ENCODE measurements at places on chromosomes 13 and 19.

GRCh38 chr13:54226876-54227275 is 1198.3 kb downstream of the OLFM4 start:
- no peak for DNase-seq

GRCh38 chr13:41457589-41458186 is 338 bp downstream of the RGCC start:
- DNase-seq = no peak

DNA sequence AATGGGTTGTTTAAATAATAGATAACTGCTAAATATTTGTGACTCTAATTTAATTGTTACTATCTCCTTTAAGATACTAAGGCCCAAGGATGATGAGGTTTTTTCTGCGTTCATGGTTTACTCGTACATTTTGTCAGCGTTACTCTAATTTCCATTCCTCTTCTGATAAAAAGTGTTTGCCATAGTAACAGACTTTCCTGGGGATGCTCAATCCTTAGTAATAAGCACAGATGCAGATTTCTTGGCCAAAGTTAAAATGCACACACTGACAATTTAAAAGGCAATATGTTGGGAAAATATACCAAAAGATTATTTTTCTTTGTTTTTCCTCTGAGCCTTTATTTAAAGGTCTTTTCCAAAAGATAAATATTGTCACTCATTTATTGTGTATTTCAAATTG is 149.6 kb downstream of the IRS2 start:
- DNase-seq = no peak

- no peak for DNase-seq
These were observed 162.4 kb downstream of the PCDH20 start for GRCh38 chr13:61253105-61253877.

DNA sequence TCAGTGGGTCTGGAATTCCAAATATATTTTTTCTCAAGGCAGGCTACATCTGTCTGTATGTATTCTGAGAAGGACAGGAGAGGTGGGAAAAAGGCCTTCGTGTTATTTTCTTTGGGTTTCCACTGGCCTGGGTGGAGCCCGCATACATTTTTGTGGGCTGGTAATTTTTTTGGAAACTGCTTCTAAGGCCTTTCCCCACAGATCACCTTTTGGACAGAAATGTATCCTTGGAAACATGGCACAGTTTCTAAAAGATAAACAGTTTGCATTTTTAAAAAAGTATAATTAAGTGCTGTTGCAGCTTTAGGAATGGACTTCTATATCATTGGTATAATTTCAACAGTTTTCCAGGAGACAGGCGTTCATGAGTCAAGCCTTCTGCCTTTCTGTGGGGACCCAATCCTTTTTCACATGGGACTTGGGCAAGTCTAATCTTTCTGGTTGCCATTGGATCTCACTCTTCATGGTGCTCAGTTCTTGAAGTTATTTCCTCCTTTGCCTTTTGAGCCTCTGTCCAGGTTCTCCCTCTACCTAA is 8.9 kb downstream of the RFX2 start:
- no peak for DNase-seq

GRCh38 chr19:37251308-37252229 is 33.6 kb downstream of the ZNF383 start:
- DNase-seq = no peak

DNA sequence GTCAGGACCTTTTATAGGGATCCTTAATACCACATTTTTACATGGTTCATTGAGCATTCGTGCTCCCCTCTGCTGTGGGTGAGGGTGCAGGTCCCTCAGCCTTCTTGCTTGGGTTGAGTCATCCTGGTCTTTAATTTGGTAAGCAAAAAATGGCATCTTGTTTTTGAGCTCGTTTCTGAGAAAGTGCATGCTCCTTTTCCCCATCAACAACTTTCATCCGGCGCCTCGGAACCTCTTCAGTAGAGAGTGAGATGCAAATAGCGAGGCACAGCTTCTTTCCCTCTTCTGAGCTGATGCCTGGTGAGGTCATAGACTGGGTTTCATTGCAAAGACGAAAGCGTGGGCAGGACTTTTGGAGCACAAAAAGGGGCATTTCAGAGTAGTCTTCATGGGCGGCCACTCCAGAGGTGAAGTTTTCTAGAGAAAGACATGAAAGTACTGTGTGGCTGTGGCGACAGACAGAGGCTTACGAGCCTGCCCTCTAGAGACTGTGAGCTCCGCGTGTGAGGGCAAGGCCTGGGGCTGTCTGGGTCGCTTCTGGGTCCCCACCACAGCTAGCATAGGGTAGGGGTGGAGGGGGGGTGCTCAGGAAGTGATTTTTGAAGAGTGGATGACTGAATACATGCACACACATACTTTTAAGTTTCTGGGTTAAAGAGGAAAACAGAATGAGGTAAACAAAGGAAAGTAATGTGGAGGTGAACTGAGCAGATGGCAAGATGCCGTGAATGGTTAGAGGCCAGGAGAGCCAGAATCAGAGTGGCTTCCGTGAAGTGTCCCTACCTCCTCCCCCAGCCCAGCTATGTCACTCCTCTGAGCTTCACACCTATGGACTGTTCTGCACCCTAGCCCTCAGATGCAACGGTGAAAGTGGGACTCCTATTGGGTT is 44.3 kb downstream of the BBC3 start:
- no peak for DNase-seq

DNA sequence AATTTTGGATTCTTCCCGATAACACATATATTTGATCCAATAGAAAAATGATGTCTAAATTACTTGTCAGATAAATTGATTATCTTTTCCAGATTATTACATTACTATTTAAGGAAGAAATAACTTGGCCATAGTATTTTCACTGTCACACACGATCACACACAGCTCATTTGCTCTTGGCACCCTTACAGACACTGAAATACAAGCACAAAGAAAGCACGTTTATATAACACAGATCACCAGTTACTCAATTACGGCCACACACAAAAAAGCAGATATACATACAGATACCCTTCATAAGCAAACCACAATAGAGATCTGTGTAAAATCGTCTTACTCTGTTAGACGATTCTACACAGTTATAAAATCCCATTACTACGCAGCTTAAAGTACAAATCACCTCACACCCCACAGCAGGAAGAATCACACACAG is 716 bp upstream of the ZNF420 start:
- no peak for DNase-seq

GRCh38 chr13:62433660-62434059 is 1018.0 kb upstream of the PCDH20 start:
- no peak for DNase-seq

DNA sequence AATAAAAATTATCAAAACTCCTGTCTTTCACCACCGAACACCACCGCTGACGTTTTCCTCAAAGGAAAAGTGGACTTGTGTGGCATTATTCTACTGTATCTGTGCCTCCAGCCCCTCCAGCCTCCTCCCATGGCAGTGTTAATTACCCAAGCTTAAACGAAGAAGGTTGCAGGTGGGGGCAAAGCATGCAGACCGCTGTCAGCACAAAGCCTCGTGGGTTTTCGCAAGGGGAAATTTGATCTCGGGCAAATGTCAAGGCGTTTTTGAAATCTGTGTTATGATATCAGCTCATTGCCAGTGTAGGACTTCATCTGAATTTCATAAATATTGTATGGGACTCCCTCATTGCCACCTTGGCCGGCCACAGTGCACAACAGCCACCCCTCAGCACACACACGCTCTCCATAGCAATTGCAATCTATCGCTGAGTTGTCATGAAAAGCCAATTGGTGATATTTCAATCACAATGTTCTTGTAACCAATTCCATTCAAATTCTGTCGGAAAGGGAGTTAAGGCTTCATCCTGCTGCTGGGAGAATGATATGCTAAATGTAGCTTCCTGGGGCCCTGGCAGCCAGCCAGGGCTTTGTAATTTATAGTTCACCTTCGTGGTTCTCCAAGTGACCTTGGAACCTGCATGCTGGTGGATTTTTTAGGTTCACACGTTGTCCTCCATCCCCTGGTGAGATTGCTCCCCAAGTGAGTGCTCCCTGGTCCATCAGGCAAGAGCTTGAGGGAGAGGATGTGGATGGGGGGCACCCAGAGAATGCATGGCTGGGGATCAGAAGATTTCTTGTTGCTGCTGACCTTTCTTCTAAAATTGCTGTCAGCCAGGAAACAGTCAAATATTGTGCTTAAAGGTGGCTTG is 16.6 kb downstream of the CHST8 start:
- no peak for DNase-seq

DNA sequence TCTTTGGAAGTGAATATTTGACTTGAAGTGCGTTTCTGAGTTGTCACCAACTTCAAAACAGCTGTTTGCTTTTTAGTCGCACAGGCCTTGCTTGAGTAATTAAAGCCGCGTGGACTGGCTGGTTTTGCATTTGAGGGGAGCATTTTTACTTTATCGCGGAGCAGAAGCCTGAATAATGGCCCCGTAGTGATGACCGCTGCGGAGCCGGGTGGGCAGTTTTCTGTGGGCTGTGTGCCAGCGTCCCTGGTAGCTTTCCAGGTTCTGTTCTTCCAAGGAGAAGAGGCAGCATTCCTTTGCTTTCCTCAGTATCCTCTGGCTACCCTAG is 1.1 kb downstream of the NAA16 start:
- no peak for DNase-seq

DNA sequence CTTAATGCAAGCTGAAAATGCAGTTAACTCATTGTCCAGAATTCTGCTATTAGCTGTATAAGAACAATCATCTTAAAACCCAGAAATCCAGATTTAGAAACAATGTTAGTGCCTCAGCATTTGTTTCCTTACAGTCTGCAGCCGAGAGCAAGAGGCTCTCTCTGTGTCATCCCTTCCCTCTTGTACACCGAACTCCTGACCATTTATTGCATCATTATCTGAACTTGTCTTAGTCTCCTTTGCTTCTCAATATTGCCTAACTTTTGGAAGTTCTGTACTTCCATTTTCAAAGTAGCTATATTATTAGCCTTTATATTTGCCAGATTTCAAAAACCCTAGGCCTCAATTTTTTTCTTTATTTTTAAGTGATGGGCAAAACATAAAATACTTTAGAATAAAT is 27.1 kb downstream of the RNASEH2B start:
- no peak for DNase-seq

DNA sequence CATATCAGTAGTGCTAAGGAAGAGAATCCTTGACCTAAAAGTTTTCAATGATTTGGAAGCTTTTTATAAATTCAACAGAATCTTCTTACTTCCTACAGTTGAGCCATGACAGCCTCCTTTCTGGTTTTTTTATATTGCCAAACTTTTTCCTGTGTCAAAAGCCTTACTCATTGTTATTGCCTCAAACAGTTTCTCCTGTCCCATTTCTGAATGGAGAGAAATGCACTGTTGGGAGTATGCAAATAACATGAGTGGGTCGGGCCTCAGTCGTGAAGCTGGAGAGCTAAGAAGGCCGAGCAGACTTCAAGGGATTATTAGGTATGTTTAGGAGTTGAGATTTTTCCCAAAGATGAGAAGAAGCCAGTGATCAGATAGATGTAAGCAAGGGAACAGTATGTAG is 766.4 kb upstream of the KLHL1 start:
- no peak for DNase-seq

DNA sequence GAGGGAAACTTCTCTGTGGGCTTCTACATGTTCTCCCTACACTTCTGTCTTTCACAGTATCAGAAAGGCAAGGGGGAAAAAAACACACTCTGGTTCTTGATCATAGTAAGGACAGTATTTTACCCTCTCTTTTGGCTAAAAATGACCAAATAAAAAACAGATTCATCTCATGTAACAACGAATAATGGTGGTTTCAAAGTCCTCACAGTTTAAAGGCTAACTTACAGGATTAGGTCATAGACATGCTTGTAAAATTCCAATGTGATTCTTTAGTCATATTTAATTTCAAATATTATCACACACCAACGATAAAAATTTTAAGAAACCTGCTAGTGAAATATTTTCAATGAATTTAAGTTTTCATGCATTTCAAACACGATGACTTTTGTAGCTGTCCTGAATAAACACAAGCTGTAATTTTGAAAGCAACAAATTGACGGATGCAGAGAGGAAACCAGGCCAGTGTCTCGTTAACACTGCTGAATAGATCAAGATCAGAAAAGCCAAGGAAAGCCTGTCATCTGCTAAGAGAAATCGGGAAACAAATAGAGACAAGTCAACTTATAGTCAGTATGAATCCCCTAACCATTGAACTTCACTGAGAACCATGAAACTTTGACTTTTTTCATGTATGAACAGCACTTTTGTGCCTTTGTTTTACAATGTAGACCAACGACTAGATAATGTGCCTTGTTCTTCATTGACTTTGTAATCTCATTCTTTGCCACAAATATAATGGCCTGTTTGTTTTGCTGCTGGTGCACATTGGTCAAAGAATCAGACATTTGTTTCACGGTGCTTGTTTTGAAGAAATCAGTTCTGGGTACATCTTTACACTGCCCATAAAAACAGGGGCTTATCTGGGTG is 22.0 kb downstream of the MBNL2 start:
- DNase-seq = no peak

GRCh38 chr13:21137696-21138095 is 38.7 kb downstream of the SKA3 start:
- DNase-seq = no peak

DNA sequence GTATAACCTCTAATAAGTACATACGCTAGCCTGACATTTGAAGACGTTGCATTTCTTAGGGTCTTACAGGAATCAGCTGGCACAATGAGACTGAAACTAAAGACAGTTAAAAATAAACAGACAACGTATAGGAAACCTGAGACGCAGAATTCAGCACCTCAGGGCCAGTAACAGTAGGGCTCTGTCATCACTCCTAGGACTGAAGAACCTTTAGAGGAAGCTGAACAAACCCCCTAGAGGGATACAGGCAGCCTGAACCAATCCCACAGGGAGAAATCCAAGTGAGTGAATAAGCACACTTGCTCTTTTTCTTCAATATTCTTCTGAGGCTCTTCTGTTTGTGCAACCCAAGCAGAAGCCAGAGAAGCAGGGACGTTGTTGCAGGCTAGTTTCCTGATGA is 53.9 kb upstream of the KLHL1 start:
- no peak for DNase-seq

GRCh38 chr19:1582201-1582600 is 10.5 kb downstream of the MBD3 start:
- no peak for DNase-seq

DNA sequence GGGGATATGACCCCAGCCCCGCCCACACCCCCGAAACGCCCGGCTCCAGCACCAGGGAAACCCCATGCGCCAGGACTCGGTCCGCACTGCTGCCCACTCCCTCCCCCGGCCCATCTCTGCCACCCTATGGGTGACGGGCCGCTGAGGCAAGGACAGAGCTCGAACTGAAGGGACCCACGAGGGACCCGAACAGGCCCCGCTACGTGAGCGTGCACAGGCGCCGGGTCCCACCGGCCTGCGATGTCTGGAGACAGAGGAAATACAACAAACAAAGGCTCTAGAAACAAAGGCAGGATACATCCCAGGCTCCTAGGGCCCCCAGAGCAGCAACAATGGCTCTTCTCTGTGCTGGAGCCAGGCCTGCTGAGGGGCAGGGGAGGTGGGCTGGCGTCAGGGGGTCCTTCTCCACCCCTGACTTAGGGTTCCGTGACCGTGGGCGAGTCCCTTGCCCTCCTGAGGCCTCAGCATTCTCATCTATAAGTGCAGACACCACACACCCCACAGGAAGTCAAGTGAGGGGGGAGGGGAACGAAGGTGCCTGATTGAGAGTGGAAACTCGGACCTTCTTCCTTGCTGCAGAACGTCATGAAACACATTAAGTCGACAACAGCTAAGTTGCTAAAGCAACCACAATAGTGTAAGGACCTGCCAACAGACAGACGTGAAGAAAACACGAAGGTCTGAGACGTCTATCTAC is 3.1 kb downstream of the ABHD17A start:
- DNase-seq = no peak
